Fibroblast of skin of abdomen (primary cell): ENCODE measurements at places on chromosomes 6 and 20.
A peak's percentile ranks its signal among the peaks of the same experiment; 100 is the strongest.

DNA sequence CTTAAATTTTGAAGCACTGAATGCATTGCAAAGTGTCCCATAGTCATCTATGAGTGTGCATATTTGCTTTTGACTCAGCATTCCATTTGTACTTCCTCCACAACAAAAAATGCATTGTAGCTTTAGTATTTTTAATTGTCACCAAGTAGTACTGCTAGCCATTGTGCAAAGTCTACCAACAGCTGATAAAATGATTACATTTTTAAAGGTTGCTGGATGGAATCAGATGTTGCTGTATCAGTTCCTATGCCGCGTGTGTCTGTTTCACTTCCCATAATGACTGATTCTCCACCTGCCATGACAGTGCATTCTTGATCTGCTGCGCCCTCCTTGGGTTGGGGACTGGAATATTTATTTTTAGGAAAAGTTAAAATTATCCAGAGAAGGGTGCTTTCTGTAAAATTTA lies 41.2 kb downstream of the SLX4IP start:
- peak; percentile 25 for DNase-seq

DNA sequence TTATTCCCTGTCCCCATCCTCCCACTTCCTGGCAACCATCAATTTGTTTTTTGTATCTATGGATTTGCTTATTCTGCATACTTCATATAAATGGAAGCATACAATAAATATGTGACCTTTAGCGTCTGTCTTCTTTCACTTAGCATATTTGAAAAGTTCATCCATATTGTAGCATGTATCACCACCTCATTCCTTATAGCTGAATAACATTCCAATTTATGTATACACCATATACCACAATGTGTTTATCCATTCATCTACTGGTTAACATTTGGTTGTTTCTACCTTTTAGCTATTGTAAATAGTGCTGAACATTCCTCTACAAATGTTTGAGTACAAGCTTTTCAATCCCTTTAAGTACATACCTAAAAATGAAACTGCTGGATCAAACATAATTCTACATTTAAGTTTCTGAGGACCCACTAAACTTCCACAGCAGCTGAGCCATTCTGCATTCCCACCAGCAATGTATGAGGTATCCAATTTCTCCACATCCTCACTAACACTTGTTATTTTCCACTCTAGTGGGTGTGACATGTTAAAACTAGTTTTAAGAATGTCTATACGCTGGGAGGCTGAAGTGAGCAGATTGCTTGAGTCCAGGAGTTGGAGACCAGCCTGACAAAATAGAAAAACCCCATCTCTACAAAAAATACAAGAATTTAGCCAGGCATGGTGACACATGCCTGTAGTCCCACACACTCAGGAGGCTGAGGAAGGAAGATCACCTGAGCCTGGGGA lies 32.9 kb downstream of the NUDT3 start:
- peak; percentile 21 for DNase-seq

- DNase-seq, result peak; percentile 68
Measured at GRCh38 chr6:135488023-135488422, 9.5 kb downstream of the AHI1 start.

DNA sequence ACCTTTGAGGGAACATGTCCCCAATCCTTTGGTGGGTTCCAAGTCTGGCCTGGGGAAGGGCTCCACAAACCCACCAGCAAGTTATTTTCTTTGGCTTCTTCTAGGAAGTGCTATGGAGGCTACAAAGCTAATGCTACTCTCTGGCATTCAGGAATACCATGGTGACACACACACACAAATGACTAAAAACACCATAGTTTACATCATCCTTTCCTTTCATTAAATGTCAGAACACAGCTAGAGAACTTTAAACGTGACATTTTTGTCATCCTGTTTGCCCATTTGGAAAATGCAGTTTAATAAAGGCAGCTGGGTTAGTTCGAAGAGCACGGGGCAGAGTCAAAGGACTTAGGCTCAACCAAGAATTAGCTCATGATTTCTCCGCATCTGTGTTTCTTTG lies 40.2 kb upstream of the PROKR2 start:
- no peak for DNase-seq

GRCh38 chr20:64001607-64002011 lies 20.7 kb downstream of the PRPF6 start:
- DNase-seq, result no peak

GRCh38 chr6:26071135-26071534 lies 16.1 kb upstream of the HFE start:
- no peak for DNase-seq
